ENCODE measurements at places on chromosomes 4 and X.

DNA sequence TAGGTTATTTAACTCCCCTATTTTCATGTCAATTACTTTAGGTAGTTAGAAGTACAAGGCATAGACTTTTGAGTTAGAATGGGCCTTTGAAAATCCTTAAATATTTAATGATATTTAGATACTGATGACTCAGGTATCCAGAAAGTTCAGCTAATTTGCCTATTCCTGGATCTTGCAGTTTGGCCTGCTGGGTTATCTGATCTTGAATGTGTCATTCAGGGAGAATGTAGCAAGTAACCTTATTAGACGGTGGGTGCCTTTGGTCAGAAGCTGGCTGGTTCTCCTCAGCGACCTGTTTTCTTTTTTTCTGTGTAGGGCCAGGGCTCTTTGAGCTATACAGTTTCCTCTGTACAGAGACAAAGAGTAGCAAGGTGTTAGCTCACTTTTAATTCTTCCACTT, 42.0 kb downstream of the MTM1 start:
- no peak for DNase-seq

DNA sequence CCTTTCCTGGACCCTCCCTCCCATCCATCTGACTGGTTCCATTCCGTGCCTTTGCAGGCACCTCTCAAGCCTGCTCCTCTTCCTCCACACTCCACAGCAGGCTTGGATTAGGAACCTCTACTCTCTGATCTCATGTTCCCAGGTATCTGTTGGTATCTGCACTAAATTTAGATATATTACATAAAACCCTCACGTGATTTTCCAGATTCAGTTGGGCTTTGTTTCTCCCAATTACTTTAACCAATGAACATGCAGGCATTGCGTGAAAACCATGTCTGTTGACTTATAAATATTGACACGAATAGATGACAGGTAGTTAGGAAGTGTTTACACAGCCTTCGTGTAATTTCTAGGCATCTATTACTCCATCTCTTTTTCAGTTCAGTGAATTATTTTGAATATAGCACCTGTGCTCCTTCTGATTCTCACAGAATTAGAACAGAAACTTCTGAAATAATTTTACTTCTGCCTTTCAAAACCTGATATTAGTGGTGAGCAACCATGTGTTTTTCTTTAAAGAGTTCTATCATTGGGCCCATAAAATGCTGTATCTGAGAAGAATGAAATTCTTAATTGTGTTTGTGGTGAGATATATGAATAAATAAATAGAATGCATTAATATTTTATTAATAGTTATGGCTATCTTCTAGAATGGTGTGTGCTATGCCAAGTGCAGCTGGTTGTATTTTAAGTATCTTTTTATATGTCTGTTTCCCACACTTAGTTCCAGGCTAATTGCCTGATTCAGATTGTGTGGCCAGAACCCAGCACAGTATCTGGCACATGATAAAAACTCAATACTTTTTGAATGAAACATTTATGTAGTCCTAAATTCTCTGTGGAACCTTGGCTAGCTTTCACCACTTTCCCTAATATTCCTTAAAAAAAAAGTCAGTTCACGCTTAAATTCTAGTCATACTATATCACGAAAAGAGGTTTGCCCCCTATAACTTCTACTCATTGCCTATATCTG, 304.8 kb downstream of the QDPR start:
- DNase-seq = no peak

DNA sequence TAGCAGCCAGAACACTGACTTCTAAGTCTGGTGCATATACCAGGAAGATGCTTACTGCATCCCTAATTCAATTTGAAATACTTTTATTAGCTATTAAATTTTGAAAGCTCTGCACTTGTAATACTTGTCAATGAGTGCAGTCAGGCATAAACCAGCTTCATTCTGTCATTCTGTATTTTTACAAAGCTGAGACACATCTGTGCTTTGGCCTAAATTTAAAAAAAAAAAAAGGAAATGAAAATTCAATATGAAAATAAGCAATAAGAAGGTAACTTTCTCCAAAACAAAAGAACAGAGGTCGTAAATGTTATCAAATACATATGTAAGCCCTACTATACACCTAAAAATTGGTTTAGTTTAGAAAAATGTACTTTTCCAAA, 7.0 kb downstream of the SMIM14 start:
- DNase-seq = no peak

GRCh38 chrX:39652336-39652735, 445.4 kb downstream of the BCOR start:
- no peak for DNase-seq

- DNase-seq = no peak
Observed at GRCh38 chrX:133448512-133449076, 33.3 kb upstream of the GPC4 start.

DNA sequence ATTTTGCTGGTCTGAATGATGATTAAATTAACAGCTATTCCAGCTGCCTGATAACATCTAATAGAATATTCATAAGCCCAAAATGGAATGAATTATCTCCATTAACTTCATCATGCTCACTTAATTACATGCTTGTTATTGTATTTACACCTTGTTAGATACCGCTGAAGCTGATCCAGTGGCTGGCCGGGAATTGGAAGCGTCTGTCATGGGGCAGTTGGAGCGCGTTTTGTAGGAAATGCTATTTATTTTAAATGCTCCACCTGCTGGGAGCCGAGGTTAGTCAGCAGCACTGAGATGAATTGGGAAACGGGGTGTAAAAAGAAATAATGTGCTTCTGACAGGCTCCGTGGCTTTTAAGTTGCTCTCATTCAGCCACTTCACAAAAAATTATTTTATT, 25.2 kb downstream of the ARX start:
- DNase-seq = no peak

DNA sequence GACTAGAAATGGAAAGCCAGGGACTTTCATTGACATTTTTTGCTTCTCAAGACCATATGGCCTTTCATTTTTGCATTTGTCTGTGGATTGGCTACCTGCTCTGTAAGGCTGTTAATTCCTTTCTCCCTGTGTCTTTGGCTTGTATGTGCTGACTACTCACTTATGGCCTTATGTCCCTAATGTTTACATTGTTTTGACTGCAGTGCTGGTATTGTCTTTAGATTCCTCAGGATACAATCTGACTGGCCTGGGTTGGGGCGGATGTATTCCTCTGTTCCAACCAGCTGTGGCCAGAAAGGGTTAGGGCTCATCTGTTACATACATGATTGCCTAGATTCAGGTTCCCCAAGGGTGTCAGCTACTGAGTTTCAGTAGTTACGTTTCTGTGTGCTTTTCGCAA, 108.1 kb downstream of the RAPGEF2 start:
- no peak for DNase-seq

GRCh38 chrX:790041-790506, 159.5 kb downstream of the SHOX start:
- no peak for DNase-seq

DNA sequence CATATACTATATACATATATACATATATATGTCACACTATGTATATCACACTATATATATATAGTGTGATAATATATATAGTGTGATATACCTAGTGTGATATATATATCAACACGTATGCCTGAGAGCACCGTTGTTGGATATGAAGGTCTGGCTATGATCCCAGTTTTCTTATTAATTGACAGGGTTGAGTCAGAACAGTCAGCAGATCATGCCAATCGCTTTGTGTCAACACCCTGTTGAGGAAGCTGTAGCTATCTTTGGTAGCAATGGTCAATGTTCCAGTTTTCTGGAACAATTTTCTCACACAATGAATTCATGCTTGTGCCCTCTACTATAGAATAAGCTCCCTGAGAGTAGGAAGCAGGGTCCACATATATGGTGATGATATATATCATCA, 496.0 kb upstream of the AGA start:
- no peak for DNase-seq

DNA sequence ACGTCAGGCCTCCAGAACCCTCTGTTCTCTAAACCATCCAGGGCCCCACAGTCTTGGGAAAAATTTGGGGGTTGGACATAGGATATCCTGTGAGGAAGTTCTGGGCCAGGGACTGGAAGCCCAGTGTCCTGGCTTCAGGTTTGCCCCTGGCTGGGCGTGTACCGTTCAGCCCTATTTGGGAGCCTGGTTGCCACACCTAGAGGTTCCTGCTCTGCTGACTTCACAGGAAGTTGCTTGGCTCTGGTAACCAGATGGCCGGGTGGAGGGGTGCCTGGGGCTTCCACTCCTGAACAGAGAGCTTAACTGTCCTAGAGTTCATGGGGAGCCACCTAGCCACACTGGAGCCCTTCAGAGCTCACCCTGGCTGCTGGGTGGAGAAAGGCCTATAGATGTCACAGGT, 1.1 kb downstream of the TAFAZZIN start:
- DNase-seq = no peak

DNA sequence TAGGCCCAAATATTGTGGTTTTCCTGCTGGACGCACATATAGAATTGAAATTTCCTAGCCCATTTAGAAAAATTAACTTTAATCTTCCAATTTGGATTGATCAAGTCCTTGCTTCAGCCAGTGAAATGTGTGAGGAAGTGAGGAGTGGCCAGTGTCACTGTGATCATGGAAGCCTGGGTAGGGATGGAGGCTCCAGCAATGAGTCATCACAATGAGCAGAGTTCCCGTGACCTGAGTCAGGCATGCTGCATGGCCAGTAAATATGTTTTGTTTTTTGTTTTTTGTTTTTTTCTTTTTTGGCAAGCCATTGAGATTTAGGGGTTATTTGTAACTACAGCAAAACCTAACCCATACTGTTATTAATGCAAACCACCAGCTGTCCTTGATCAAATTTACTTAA, 52.1 kb downstream of the IDS start:
- no peak for DNase-seq

- DNase-seq = no peak
Observed at GRCh38 chr4:58219179-58219578, 1109.0 kb upstream of the IGFBP7 start.

DNA sequence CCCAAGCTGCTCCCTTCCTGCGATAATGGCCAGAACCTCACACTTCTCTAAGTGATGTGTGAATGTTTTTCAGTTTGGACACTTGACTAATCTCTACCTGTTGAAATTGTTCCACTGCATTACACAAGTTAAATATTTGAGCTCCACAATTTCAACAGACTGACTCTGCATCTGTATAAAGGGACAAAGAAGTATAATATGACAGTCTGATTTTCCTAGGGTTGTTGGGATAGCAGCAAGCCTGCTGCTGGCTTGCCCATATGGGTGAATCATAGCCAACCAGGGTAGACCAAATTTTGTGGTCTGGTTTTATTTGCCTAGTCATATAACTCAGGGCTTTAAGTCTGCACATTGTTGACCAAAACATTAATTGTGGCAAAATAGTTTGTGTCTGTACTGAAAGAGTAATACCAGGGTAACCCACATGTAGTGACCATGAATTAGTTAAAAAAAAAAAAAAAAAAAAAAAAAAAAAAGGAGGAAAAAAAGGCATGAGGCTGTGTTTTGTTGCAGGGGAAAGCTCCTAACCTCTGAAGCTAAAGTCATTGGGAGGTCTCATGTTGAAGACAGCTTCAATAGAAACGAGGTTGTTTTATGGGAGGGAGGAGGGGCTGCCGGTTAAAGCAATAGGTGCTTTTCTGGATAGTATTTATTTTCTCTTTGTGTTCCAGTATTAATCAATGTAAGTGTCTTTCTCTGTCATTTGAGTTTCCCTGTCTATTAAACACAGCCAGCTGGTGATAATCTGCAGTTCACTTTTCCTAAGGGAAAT, 534.2 kb downstream of the RAB28 start:
- DNase-seq = no peak

- no peak for DNase-seq
Observed at GRCh38 chr4:87209182-87209581, 11.2 kb downstream of the KLHL8 start.

DNA sequence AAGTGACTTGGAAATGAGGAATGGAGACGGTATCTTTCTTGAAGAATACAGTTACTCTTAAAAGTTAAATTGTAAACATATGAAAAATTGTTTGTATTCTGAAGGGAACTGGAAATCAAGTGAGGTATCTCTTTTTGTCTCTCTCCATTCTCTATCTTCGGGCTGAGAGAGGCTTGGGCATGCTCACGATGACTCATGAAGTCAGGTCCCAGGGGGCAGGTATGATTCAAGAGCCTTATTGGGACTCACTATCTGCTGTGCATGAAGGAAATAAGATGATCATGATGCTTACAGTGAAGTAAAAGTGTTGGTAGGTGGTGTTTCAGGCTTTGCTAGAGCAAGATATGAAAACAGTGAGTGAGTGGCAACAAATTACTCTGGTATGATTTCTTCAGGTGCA, 200.4 kb upstream of the PITX2 start:
- no peak for DNase-seq

GRCh38 chrX:23811108-23811651, 28.2 kb downstream of the SAT1 start:
- DNase-seq = no peak

DNA sequence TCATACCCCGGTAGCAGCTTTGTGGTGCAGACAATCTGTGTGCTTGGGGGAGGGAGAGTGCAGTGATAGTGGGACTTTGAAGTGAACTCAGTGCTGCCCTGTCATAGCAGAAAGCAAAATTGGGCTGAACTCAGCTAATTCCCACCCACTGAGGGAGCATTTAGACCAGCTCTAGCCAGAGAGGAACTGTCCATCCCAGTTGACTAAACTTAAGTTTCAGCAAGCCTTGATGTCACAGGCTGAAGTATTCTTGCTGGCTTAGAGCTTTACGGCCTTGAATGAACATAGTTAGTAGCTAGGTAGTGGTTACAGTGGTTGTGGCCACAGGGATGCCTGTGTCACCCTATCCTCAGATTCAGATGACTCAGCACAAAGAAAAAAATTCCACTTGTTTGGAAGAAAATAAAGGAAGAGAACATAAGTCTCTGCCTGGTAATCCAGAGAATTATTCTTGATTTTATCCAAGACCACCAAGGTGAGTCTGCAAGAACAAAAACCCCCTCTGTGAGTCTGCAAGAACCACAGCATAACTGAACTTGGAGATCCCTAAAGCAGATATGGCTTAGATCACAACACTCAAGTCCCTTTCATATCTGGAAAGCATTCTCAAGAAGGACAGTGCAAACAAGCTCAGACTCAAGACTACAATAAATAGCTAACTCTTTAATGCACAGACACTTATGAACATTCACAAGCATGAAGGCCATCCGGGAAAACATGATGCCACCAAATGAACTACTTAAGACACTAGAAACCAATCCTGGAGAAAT, 39.4 kb downstream of the ADH7 start:
- DNase-seq = no peak

GRCh38 chrX:105475801-105476200, 255.3 kb upstream of the TEX13A start:
- DNase-seq = no peak

DNA sequence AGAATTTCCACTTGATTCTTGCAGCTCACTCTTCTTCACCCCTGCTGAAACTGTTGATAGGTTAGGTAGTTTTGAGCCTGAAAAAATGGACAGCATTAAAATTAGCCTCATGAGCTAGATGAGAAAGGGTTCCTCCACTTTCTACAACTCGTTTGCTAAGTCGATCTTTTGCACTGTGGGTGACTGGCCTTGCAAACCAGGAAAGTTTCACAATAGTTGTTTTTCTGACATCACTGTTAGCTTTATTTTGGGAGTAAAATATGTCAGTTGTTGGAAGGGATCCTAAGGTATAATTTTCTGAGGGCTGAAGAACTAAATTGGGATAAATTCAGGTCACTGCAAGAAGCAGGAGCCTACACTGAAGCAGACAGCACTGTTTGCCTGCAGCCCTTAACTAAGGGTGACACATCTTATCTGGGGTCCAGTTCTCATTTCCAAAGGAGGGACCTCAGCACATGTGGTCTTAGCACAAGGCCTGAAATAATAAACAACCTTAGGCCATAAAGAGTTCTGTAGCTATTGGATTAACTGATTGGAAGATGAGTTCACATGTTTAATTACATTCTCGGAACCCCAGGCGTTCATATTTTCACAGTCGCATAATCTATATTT, 29.1 kb downstream of the ANAPC4 start:
- no peak for DNase-seq

GRCh38 chrX:11435568-11435967, 142.4 kb downstream of the AMELX start:
- no peak for DNase-seq

GRCh38 chr4:139560406-139561104, 4.5 kb upstream of the SETD7 start:
- DNase-seq = no peak
